ENCODE measurements at places on chromosomes 5 and 9.
A peak's percentile ranks its signal among the peaks of the same experiment; 100 is the strongest.

DNA sequence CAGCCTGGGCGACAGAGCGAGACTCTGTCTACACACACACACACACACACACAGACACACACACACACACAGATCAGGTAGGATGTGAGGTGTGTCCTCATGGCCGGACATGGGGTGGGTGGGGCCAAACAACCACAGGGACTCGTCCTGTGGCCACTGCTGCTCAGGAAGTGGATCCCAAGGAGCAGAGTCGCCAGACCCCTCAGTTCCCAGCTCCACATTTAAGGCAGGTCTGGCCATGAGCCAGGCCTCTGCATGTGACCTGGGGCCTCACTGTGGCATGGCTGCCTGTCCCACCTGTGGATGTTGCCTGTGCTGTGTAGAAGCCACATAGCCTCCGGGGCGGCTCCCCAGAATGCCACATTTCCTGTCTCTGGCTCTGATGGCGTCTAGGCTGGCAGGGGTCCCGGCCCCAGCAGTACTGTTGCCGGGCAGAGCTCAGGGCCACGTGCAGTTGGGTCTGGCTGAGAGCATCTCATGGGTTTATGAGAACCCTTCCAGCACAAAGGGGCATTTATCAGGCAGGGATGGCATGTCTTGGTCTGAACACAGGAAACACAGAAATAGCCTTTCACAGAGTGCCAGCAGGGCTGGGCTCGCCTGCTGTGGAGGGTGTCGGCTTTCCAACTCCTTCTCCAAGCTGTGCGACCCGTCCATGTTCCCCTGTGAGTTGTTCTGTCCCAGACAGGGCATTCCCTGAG is 9.9 kb upstream of the NINJ1 start:
- DNase-seq = peak; percentile 53

DNA sequence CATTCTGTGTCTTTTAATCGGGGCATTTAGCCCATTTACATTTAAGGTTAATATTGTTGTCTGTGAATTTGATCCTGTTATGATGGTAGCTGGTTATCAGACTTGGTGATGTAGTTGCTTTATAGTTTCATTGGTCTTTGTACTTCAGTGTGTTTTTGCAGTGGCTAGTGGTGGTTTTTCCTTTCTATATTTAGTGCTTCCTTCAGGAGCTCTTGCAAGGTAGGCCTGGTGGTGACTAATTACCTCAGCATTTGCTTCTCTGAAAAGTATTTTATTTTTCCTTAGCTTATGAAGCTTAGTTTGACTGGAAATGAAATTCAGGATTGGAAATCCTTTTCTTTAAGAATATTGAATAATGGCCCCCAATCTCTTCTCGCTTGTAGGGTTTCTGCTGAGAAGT is 156.9 kb downstream of the CNTLN start:
- no peak for DNase-seq

DNA sequence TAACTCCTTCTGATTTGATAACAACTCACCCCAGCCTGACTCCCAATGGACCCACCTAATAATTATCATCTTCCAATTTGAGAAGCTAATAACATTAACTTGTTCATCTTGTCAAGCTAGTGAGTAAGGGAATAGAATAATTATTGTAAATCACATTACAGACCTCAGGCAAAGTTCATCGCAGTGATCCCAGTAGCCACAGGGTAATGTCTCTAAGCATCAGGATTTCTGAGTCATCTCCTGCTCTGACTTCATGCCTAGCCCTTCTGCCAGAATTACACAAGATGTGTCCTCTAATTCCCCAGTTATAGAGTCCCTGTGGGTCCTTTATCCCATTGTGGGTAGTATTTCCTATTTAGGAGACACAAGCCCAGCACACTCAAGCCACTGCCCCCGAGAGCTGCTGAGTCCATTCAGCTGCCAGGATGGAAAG is 365.7 kb downstream of the DEPDC1B start:
- DNase-seq = no peak

GRCh38 chr5:81675420-81675819 is 75.5 kb downstream of the SSBP2 start:
- no peak for DNase-seq

DNA sequence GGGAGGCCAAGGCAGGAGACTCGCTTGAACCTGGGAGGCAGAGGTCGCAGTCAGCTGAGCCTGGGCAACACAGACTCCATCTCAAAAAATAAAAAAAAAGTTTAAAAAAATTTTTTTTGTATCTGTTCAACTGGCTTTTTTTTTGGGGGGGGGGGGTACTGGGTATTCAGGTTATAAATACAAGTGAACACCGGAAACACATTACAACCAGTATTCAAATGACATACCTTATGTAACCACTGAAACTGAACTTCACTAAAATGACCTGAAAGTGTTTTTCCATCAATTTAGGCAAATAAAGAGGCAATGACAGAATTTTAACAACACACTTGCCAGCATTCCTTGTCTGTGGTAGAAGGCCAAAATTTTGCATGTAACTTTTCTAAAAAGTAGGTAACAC is 33.5 kb downstream of the STRBP start:
- no peak for DNase-seq

GRCh38 chr9:88926781-88927505 is 64.3 kb upstream of the S1PR3 start:
- DNase-seq = no peak

DNA sequence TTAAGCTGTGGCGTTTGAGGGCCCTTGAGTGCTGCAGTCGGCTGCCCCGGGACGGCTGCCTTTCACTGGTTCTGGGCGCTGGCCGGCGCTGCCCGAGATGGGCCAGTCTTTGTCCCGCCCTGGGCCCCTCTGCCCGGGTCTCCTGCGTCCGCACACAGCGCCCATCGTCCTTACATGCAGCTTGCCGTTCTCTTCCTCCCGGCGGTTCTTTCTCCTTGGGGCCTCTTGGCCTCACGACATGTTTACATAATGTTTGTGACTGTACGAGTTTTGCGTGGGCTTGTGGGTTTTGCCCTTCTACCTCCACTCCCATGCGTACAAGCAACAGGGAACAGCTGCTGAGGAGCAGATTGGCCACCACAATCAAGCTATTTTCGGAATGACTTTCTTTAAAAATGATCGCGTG is 618 bp downstream of the TNPO1 start:
- no peak for DNase-seq

DNA sequence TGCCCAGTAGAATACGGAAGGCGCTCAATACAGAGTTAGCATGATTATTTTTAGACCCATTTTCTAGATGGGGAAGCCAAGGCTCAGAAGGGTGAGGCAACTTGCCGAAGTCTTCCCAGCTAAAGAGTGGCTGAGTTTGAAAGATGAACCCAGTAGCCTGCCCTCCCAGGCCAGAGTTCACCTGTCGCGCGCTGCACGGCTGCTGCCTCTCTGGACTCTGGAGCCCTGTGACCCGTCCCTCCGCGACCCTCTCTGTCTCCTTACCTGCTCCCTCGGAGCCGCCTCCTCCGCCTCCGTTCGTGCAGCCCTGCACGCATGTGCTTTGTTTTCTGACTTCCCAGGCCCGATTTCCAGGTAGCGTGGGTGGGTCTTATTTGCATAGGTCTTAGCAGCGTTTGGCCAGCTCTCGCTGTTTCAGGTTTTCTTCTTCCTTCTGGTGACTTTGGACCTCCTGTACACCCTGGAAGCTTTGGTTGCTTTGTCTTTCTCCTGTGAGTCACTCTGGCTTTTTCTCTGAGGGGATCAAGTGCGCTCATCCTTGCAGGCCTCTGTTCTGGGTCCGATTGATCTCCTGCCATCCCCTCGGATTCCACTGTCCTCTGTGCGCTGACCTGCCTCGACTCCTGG is at the start of gene RNF183:
RNF183 (minus strand) TSS at position 585 of the 627 bp plus-strand sequence. CDS start 5,192 bp downstream, outside the sequence.
- no peak for DNase-seq

DNA sequence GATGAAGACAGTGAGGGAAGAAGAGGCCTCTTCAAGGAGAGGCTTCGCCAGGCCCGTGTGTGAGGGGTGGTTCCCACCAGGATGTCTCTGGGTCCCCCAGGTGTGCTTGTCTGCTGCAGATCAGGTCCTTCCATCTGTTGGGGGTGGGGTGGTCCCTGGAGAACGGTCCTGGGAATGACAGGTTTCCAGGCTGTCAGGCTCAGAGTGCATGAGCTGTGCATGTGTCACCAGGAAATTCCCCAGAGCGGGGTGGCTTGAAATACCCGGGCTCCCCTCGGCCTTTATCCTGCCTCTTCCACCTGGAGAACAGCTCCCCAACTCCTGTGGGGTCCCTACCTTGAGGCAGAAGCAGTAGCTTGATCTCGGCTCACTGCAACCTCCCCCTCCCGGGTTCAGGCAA is 118.8 kb downstream of the GAPVD1 start:
- DNase-seq = no peak

Data from stimulated activated CD8-positive, alpha-beta memory T cell treated with anti-CD3 and anti-CD28 coated beads, Interleukin-4, amount 100 ng/mL, for 48 hours (primary cell).